Stimulated activated CD8-positive, alpha-beta memory T cell treated with anti-CD3 and anti-CD28 coated beads, Interleukin-4, amount 100 ng/mL, for 4 hours (primary cell): ENCODE measurements at places on chromosomes 7 and 10.

- no peak for DNase-seq
These were observed 21.9 kb downstream of the ADAP1 start for GRCh38 chr7:932651-932975.

DNA sequence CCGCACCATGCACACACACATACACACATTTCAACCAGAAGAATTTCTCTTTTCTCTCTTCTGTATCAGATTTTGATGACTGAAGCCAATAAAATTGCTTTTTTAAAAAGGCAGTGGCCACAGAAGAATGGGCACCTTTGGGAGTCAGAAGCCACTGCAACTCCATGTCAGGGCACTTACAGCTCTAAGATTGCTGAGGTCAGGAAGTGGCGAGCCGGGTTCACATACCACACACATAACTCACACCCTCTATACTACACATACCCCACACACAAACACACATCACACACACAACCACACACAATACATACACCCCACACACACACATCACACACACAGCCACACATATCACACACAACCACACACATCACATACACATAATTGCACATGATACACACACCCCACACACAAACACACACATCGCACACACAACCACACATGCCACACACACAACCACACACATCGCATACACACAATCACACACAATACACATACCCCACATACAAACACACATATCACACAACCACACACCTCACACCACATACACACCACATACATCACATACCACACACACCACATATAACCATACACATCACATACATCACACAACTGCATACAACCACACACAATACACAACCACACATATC lies 31.2 kb downstream of the GPRIN2 start:
- no peak for DNase-seq

GRCh38 chr7:140048138-140048537 lies 14.6 kb downstream of the PARP12 start:
- no peak for DNase-seq

DNA sequence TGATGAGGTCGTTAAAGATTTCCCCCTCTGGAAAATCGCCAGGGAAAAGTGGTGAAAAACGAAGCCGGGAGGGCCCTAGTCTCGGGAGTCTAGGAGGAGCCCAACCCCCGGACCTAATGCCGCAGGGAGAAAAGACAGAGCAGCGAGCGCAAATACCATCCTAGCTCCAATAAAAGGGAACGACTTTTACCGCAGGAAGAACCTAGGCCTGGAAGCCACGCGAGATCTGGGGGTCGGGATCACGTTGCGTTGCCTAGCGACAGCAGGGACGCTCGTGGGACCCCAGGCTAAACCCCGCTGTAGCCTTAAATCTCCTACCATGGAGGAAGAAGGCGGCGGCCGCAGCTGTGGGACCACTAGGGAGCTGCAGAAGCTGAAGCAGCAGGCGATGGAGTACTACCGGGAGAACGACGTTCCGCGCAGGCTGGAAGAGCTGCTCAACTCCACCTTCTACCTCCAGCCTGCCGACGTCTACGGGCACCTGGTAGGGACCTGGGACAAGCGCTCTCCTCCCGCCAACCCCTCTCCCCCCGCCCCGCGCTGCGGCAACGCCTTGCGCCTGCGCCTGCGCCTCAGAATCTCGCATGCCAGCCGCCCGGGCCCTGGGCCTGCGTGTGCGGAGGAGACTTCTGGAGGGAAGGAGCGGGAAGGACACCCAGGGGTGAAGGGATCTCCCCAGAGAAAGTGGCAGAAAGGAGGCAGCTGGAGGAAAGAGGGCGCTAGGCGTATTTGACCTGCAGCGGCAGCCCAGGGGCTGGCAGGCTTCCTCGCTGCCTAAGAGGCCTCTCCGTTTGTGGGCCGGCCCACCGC lies at the start of gene ENO4:
Gene ENO4 (plus strand): TSS at position 252 of the 810 bp plus-strand sequence. CDS start 68 bp downstream, at position 320.
- no peak for DNase-seq

GRCh38 chr10:72730479-72730878 lies 38.5 kb downstream of the MCU start:
- DNase-seq = no peak

DNA sequence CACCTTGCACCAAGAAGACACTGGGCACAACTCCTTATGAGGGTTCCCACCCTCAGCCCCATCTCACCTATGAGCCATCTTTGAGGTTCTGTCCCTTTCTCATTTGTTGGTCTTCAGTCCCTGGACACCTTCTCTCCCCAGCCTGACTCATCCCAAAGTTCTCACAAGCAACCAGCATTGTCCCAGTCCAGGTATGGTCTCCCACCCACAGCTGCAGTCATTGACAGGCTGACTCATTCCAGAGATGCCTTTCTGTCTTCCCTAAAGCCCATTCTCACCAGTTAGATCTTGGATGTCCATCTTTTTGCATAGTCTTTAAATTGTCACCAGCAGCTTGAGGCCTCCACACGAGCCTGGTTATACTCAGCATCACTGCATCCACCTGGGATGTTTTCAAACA lies 26.7 kb upstream of the BMPR1A start:
- DNase-seq = no peak

DNA sequence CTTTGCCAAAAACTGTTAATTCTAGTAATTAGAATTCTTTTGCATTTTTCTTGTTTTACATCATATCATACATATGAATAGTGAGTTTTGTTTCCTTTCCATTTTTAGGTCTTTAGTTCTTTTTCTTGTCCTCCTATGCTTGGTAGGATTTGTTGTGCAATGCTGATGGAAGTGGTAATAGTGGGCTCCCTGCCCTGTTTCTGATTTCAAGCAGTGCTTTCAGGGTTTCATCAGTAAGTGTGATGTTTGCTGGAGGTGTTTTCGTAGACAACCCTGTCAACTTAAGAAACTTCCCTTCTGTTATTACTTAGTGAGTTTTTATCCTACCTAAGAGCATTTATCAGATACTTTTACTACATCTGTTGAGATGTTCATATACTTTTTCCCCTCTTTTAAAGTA lies 50.5 kb downstream of the CSGALNACT2 start:
- no peak for DNase-seq

DNA sequence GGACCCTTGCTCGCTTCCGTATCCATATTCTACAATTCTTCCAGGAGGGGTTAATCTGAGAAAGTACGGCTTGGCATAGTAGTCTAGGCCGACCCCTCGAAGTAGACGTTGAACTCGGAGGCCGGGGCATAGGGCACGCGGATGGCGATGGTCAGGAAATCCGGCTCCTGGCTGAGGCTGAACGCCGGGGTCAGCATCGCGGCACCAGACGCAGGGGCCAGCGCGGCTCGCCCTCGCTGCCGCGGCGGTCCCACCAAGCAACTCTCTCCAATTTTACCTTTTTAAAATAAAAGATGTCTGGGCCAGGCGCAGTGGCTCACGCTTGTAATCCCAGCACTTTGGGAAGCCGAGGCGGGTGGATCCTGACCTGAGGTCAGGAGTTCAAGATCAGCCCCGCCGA lies 7.3 kb upstream of the SGMS1 start:
- DNase-seq = no peak

DNA sequence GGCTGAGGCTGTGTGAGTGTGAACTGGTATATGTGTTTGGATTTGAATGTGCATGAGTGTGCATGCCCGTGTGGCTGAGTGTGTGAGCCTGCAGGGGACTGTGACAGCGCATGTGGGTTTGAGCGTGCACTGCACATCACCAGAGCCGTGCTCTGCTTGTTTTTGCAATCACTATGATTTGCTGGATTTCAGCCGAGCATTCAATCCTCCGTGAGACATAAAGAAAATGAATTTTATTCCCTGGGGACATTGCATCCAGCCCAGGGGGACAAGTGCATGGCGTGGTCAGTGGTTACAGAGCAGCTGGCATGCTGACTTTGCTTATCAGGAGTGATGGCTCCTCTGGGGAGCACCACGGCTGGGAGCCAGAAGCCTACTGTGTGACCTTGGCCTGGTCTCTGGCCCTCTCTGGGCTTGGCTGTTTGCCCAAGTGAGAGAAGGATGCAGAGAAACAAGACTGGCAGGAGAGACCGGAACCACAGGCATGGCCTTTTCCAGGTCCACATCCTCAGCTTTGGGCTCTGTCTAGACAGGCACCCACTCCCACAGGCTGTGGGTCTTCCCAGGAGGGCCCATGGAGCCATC lies 160.2 kb upstream of the UNC5B start:
- no peak for DNase-seq

GRCh38 chr7:141663081-141663849 lies 38.7 kb downstream of the DENND11 start:
- no peak for DNase-seq

- no peak for DNase-seq
These were observed 15.8 kb downstream of the PODXL start for GRCh38 chr7:131540491-131541162.

- no peak for DNase-seq
These were observed 8.0 kb downstream of the GRIFIN start for GRCh38 chr7:2468227-2468626.

GRCh38 chr7:81645435-81645834 lies 124.4 kb downstream of the HGF start:
- DNase-seq = no peak

DNA sequence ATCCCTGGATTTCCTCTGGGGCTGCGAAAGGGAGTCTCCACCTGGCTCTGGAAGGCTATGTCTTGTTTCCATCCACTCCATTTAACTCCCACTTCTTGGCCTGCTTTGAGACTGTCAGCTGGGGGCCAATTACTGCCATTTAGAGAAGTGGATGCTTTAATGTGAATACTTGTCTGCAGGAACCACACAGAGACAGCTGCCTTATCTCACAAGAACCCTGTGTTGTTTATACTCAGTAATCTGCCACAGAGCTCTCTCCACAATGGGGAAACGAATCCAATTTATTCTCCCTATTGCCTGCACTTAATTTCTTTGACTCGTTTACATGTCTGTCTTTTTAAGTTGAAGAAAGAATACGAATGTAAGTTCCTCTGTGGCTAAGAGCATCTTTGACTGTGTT lies 787.0 kb upstream of the C7orf33 start:
- DNase-seq = no peak

GRCh38 chr7:28990200-28990960 lies 32.2 kb upstream of the TRIL start:
- DNase-seq = no peak

DNA sequence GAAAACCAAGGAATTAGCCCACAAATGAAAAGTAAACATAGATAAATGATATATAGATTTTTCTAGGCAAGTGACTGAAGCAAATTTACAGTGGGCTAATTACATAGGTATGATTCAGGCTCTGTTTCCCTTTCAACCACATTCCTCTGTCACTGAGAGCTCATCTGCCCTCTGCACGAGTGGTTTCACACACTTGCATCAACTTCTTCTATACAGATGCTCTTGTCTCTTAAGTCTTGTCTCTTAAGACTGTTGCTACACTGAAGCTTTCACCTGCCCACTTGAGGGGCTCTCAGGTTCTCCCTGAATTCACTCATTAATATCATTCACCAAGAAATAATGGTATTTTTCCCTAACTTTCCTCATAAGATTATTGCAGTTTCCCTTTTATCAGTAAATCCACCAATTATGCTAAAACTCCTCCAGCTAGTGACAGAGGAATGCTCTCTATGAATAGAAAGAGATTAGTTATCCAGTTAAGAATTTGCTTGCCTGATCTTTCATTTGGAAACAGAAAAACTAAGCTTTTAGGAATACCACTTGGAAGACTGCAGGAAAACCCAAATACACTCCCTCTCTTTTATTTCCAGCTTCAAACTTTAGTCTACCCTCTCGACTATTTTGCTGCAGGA lies 95.7 kb downstream of the ELAPOR2 start:
- DNase-seq = no peak

GRCh38 chr10:105974803-105975456 lies 1189.6 kb downstream of the SORCS1 start:
- no peak for DNase-seq

GRCh38 chr7:142319970-142320369 lies 62.1 kb upstream of the PRSS58 start:
- DNase-seq = no peak

- DNase-seq = no peak
These were observed 81.1 kb downstream of the NOC3L start for GRCh38 chr10:94281654-94282053.

DNA sequence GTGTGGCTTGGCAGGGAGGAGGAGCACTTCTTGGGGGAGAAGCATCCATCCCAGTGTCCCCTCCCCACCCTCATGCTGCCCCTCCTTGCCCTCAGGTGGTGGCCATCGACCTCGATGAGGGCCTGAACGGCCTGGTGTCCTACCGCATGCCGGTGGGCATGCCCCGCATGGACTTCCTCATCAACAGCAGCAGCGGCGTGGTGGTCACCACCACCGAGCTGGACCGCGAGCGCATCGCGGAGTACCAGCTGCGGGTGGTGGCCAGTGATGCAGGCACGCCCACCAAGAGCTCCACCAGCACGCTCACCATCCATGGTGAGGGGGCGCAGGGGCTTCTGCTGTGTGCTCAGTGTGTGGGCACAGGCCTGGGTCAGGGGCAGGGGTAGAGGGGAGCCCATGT lies 14.8 kb downstream of the C10orf105 start:
- DNase-seq = no peak

DNA sequence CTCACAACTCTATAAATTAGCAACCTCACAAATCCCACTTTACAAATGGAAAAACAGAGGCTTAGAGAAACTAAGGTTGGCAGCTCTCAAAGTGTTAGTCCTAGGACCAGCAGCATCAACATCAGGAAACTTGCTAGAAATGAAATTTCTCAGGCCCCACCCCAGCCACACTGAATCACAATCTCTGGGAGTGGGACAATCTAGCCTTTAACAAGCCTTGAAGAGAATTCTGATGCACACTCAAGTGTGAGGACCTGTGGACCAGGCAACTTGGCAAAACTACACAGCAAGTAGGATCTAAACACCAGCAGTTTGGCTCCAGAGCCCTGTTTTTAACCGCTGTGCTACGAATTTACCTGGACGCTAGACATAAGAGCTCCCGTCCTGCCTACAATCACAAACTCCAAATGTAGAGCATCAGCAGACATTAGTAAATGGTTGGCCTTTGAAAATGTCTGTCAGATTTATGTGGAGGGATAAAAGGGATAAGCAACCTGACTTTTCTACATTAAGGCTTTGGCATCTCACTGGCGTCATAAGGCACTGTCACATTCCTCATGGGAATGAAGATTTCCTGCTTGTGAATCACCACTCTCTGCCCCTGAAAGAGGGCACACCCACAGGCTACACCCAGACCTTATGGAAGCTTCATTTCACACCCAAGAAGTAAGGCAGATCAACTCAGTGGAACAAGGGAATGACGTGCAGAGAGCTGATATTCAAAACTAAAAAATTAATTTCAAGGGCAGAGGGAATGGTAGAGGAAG lies 34.5 kb downstream of the PPP1R3C start:
- DNase-seq = no peak

DNA sequence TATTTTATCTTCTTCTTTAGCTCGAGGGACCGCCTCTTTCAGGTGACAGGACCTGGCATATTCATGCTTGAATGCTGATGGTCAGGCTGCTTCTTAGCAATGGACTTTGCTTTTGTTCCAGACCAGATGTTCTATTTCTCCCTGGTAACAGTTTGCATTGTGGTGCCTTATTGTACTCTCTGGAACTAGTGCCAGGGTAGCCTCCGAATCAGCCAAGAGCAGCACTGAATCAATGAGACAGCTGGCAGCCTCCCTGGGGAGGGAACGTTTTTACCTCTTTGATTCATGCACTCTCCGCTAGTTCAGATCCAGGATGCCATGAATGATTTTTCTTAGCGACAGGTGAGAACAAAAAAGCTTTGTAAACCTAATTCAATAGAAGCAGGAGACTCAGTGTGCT lies 54.1 kb upstream of the NXPH1 start:
- DNase-seq = no peak

GRCh38 chr10:51952056-51952455 lies 252.7 kb upstream of the CSTF2T start:
- DNase-seq = no peak

- no peak for DNase-seq
These were observed 141.3 kb upstream of the ZMIZ1 start for GRCh38 chr10:78927257-78927995.

- no peak for DNase-seq
These were observed 3.0 kb downstream of the PCLO start for GRCh38 chr7:83159731-83160130.
